ENCODE measurements at places on chromosomes 4 and X.

DNA sequence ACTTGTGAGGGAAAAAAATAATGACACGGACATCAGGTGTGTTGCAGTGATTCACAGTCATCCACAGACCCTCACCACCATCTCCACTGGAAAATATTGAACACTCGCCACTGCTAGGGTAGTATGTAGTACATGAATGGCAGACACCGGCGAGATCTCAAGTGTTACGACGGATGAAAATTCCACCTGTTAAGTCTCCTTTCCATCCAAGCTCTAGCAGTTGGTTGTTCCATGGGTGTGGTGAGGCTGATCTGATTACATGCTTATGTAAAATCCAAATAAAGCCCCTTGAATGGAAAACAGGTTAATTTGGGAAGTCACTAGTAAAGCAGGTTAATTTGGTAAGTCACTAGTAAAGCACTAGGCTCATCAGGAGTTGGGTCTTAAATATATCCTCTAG lies 1.1 kb upstream of the ARMCX4 start:
- no peak for DNase-seq

DNA sequence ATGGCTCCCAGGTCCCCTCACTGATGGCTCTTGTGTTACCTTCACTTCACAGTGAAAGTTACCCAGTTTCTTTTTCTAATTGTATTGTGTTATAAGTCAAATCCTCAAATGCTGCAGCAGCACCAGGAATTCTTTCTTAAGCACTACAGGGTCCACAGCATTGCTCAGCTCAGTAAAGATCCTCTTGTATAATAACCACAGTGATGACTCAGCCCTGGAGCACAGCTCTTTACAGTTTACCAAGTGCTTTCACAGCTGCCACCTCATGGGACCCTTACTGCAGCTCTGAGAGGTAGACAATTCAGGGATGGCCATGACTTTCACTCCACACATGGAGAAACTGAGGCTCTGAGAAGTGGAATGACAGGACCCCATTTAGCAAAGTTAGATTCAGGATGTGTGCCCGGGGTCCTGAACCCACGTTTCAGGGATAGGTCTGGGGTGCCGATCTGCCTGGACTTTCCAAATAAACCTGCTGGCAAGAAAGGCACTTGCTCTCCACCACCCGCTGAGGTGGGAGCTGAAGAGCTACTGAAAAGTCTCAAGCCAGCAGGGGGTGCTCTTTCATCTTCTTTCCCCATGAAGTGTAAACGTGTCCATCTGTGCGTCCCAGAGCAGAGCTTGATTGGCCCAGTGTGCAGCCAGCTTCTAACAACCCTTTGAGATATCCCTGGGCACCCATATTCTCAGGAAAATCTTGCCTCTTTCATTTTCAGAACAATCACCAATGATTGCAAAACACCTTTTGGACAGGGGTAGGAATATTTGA lies 35.7 kb upstream of the GABRQ start:
- no peak for DNase-seq

GRCh38 chrX:19682712-19683331 lies 167.5 kb upstream of the MAP3K15 start:
- peak; percentile 80 for DNase-seq

- DNase-seq, result no peak
These were observed 2.2 kb downstream of the MAPK10 start for GRCh38 chr4:86357608-86358007.

- DNase-seq, result peak; percentile 92
These were observed 12.8 kb downstream of the SCD5 start for GRCh38 chr4:82785611-82786400.

- no peak for DNase-seq
These were observed 32.7 kb downstream of the PF4 start for GRCh38 chr4:73948990-73949706.

- no peak for DNase-seq
These were observed 20.6 kb downstream of the LYAR start for GRCh38 chr4:4269331-4269731.

- DNase-seq, result no peak
These were observed 1165.8 kb upstream of the ADGRL3 start for GRCh38 chr4:60034361-60034760.

DNA sequence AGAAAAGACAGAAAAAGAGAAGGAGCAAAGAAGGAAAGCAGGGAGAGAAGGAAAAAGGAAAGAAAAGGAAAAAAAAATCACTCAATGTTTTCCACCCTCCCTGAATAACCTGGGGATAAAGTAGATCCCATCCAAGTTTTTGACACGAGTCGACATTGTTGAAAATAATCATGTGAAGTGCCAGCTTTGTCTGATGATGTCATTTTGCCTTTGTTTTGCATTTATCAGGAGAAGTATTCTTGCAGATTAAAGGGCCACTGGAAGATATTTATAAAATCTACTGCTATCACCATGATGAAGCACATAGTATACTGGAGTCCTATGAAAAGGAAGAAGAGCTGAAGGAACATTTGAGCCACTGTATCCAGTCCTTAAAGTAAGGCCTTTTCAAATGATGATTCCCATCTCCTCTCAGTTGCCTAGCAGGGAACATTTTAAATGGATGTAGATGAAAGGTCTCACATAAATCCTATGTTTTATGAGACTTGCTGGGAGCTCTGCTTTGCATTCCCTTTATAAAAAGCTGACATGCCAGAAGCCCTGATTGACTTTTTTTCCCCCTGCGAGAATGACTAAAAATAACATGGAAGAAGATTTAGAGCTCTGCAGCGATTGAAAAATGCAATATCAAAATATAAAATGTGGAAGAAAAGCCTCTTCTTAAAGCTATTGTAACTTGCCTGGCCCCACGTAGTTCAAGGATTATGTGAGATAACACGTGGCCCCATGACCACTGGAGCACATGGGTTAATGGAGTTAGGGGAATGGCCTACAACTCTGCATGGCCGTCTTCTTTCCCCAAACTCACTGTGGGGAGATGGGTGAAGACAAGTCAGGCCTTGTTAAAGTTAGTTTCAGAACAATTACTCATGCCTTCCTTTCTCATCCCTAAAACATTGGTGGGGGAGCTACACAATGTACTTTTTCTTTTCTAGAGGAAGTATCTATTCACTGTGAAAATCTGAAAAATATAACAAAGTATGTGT lies 77.5 kb downstream of the INTS12 start:
- no peak for DNase-seq

DNA sequence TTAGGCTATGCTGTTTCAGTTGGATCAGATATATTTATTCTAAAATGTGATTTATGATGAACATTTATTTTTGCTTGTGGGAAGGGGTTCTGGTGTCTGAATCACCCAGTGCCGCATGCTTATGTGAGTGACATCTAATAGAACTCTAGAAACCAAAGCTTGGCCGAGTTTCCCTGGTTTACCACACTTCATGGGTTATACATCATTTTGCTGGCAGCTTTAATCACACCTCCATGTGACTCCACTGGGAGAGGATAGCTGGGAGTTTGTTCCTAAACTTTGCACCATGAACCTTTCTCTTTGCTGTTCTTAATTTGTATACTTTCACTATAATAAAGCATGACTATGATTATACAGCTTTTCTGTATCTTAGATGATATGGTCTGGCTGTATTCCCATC lies 382.9 kb downstream of the INPP4B start:
- DNase-seq, result no peak

GRCh38 chr4:8404791-8405515 lies 35.6 kb downstream of the ACOX3 start:
- DNase-seq, result no peak

DNA sequence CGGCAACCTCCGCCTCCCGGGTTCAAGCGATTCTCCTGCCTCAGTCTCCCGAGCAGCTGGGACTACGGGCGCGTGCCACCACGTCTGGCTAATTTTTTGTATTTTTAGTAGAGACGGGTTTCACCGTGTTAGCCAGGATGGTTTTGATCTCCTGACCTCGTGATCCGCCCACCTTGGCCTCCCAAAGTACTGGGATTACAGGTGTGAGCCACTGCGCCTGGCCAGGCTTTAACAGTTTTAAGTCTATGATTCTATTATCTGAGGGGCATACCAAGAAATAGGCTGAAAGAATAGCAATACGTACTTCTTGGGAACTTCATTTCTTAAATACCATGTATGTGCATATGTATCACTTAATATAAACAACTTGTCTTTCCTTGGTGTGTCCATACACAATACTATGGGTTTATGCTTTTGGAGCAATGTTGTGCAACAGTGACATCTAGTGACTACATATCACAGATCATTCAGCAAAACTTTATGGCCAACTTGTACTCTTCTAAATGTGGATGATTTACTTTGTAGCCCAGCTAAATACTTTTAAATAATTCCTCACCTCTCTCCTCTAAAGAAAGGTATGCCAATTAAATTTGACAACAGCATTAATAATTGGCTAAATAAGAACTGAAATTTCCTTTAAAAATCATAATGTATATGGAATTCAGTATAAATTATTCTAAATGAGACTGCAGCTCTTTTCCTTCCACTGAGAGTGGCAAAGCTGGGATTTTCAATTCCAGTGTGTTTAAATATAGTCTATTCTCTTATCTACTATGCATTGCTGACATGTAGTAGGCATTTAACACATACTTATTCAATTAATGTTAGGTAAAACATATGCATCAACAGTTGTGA lies 10.4 kb downstream of the SLC9B1 start:
- peak; percentile 57 for DNase-seq

- no peak for DNase-seq
These were observed 45.5 kb downstream of the SORCS2 start for GRCh38 chr4:7237873-7238272.

- DNase-seq, result no peak
These were observed 852.0 kb upstream of the EPHA5 start for GRCh38 chr4:66522244-66522643.

DNA sequence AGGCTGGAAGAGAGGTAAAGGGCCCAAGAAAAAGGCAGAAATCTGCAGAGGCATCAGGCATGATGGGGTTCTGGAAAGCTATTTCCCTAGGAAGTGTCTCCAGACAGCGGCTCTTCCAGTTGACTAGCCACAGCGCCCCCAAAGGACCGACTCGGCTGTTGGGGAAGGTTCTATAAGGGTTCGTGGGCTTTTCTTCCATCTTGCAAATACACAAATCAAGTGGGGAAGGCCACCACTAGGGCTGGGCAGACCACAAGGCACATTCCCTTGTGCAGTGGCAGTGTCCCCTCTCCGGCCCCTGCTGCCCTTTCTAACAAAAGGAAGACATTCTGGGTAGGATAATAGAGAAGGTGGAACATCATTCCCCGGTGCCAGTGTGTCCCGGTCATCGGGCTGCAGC lies 18.2 kb downstream of the BCOR start:
- DNase-seq, result no peak

DNA sequence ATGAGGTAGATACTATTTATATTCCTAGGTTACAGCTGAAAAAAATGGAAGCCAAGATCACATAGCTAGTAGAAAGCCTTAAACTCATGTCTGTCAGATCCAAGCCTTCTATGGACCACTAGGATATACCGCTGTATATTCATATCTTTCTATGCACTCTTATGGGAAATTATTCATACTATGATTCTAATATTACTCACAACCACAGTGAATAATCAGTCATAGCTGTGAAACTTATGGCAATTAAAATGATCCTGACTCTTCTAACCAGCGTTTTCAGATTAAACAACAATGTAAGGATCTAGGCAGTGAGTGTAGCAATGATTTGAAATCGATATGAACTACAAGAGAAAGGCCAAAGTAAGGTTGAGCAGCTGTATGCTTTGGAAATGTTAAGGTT lies 111.0 kb downstream of the RASGEF1B start:
- DNase-seq, result no peak

DNA sequence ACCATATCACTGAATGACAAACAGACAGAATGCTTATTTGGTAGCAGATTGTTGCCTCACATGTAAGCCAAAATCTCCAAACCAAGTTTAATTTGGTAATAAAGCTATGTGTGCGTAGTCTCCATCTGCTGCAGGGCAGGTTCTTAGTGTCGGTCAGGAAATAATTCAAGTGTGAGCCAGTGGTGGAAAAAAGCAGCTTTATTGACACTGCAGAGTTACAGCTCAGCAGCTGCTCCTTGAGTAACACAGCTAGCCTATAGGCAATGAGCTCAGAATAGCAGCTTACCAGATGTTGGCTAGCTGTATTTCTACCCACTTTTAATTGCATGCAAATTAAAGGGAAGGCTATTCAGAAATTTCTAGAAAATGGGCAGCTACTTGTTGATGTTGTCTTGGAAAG lies 757.8 kb upstream of the HS3ST1 start:
- DNase-seq, result no peak

DNA sequence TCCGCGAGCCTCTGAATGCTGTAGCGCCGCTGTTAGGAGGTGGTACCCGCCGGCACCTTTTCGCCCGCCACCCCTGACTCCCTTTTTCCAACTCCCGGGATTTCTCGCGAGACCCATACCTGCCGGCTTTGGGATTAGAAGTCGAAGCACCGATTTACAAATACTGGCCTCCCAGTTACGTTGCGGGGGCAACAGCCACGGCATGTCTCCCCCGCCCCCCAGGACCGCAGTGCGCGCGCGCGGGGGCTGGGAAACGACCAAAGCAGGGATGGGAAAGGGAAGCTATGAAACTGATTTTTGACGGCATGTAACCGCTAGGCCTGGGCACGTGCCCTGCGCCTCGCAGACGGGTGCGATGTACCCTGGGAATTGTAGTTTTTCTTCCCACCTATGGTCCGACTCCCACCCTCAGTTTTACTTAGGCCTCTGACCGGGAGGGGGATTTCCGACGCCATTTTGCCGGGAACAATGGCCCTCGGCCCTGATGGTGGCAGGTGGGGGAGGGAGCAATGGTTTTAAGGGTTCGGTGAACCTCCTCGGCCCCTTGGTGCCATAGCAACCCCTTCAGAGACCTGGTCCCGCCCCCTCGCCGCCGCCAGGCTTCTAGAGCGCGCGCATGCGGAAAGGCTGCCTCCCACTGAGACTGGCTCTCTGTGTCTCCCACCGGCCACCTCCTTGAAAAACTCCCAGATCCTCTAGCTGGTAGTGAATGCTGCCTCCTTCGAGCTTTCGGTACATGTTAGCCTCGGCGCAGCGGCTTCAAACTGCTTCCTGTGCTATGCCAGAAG lies 772 bp upstream of the WNK3 start:
- peak; percentile 1 for DNase-seq

GRCh38 chr4:42637867-42638266 lies 19.0 kb downstream of the ATP8A1 start:
- no peak for DNase-seq

DNA sequence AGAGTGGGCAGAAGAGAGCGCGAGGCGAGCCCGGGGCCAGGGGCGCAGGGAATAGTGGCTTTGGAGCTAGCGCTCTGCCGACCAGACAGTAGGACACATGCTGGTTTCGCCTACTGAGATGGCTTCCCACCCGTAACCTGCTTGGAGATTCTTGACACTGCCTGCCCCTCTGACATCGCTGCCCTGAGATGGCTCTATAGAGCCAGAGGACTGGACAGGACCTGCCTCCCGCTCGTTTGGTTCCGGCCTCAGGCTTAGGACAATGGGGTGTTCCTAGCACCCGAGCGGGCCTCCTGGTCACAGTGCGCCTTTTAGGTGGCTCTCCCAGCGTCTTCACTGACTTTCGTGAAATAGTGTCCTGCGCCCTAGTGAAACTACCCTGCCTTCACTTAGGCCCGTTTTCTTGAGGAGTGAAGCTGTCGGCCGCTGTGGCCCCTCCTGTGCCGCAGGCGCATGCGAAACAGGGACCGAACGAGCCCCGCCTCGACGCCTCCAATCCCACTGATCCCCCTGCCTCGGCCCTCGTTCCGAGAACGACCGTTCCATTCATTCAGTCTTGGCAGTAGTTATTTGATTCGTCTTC lies 608 bp downstream of the TAF1 start:
- peak; percentile 12 for DNase-seq
